NCI-H2171 treated with DMSO at 0.1 percent for 48 hours (cell line): ENCODE measurements at places on chromosomes 6 and 20.

GRCh38 chr6:153485072-153485471, 354.0 kb upstream of the RGS17 start:
- DNase-seq = no peak

- DNase-seq = no peak
Measured at GRCh38 chr6:41668968-41669367, 30.7 kb downstream of the MDFI start.

DNA sequence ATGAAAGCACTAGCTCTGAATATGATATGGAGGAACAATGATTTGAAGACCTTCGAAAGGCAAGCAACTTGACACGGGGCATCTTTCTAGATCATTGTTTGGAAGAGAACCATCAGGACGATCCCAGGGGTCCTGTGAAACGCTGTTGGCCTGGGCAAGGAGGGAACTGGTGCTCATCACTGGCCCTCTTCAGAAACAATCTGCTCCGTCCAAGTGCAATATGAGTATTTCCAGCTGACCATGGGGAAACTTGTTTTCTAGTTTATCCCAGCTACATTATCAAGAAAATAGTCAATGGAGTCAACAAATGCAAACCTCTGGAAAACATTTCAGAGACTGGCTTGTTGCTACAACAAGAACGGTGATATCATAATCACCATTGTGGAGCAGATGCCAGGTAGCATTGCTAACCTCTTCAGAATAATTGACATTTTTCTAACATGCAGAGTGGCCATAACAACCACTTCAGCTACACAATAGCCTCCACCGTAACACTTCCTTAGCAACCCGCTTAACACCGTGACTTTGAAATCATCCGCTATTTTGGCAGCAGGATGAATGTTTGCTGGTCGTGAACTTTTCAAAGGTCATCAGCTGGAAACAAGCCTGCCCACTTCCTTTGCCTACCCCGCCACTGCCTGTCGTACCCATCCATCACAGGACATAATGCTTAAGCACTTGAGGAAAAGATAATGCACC, 112.0 kb upstream of the PDE10A start:
- DNase-seq = no peak

DNA sequence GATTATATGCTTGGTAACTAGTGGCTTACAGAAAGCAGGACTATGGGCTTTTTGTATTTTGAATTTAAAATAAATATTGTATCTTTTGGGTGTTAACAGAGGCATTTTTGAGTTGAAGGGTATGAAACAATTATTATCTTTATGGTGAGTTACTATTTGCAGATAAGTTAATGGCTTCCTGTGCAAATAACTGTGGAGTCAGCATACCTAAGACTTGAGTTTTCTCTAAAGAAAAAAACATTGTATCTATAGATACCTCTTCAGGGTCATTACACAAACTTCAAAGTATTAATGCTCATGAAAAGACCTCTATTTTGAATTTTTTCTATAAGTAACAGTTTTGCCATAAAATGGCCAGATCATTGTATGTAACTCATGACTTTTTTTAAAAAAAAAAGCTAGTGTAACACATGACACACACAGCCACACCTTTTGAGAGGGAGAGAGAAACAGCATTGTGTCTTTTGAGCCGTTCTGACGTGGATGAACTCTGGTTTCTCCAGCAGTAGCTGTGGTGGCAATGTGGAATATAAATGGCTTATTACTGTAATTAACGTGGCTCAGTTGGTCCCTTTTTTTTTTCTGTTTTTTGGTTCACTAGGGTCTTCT, 36.3 kb downstream of the PLEKHG1 start:
- DNase-seq = no peak

DNA sequence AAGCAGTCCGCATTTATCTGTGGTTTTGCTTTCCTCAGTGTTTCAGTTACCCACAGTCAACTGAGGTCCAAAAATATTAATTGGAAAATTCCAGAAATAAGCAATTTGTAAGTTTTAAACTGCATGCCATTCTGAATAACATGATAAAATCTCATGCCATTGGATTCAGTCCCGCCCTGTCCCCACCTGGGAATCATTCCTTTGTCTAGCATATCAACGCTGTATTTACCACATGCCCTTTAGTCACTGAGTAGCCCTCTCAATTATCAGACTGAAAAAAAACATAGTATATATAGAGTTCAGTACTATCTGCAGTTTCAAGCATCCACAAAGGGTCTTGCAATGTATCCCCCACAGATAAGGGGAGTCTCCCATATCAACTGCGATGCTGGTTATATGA, 17.1 kb downstream of the RANBP9 start:
- no peak for DNase-seq

GRCh38 chr6:30810813-30811339, 66.5 kb upstream of the IER3 start:
- DNase-seq = no peak

DNA sequence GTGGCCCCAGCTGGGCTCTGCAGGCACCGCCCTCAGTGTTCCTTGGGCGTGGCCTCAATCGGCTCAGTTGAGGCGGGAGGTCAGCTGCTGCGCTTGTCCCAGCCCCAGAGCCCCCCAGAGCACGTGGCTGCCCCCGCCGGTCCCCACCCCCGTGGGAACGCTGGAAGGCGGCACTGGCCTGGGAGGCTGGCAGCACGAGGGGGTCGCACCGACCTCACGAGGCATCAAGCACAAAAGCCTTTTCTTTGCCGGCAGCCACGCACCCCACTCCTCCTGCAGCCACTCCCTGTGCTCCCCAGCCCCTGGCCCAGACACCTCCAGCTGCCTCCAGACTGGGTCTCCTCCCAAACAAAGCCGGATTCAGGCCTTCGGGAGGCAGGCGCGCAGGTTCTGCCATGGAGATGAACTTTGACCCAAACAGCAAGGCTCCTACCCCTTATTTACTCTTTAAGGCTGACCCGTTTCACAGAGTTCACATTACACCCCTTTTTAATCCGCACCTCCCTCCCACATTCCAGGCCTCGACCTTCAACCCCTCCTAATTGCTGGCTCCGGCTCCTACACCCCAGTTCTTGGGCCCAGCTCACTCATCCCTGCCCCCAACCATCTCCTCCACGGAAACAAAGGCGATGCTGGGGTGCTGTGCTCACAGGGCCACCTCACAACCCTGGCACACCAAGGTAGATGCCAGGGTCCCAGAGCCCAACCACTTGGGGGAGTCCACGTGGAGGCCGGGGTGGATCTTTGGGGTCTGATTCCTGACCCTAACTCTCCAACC, 111.7 kb downstream of the NOL4L start:
- no peak for DNase-seq

GRCh38 chr6:12126051-12126450, 113.9 kb downstream of the HIVEP1 start:
- DNase-seq = no peak

DNA sequence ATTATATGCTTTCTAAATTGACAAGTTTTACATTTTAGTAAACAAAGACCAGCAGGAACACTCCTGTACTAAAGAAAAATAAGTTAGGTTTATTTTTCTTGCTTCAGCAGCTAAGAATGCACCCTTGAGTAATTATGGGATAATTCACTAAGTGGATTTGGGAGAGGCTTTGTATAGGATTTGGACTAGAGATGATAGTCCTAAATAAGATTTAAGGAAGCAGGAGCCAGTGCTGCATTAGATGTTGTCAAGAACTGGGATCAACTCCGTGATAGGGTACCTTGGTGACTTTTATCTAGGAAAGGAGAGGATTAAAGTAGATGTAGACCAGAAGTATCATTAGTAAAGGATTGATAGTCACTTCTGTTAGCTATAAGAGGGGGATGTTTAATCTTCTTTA, 4.1 kb upstream of the C6orf141 start:
- DNase-seq = no peak

GRCh38 chr20:42485556-42485955, 704.1 kb downstream of the PTPRT start:
- DNase-seq = no peak

GRCh38 chr6:152341596-152341995, 295.6 kb downstream of the SYNE1 start:
- DNase-seq = no peak

GRCh38 chr20:62156592-62157386, 13.2 kb downstream of the SS18L1 start:
- peak; percentile 31 for DNase-seq

DNA sequence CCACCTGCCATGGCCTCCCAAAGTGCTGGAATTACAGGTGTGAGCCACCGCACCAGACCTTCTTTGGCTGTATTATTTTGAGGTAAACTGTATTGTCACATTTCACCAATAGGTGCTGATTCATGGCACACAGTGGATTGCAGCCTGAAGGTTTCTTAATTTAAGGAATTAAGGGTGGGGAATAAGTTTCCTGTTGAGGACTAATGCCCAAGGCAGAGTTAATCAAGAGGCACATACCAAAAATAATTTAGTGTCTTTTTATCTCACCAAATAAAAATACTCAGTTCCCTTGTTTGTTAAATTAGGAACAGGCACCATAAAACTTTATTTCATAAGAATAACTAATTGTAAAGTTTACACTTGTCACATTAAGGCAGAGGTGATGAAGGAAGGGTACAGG, 103.7 kb downstream of the SLX4IP start:
- no peak for DNase-seq

DNA sequence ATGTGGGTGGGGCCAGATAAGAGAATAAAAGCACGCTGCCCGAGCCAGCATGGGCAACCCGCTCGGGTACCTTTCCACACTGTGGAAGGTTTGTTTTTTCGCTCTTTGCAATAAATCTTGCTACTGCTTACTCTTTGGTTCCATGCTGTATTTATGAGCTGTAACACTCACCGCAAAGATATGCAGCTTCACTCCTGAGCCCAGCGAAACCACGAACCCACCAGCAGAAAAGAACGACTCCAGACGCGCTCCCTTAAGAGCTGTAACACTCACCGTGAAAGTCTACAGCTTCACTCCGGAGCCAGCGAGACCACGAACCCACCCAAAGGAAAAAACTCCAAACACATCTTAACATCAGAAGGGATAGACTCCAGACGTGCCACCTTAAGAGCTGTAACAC, 76.7 kb downstream of the TFAP2A start:
- DNase-seq = no peak

- DNase-seq = no peak
Measured at GRCh38 chr20:64115171-64115911, 8.0 kb upstream of the NPBWR2 start.

- DNase-seq = no peak
Measured at GRCh38 chr20:51727872-51728271, 40.3 kb downstream of the ATP9A start.

GRCh38 chr6:36547646-36548400, 544 bp upstream of the STK38 start:
- DNase-seq = no peak

GRCh38 chr6:3147914-3148757, 9.2 kb downstream of the TUBB2A start:
- no peak for DNase-seq

- no peak for DNase-seq
Measured at GRCh38 chr6:28125401-28125800, 992 bp downstream of the ZSCAN16 start.

- no peak for DNase-seq
Measured at GRCh38 chr6:65055545-65055944, 651.5 kb downstream of the EYS start.

DNA sequence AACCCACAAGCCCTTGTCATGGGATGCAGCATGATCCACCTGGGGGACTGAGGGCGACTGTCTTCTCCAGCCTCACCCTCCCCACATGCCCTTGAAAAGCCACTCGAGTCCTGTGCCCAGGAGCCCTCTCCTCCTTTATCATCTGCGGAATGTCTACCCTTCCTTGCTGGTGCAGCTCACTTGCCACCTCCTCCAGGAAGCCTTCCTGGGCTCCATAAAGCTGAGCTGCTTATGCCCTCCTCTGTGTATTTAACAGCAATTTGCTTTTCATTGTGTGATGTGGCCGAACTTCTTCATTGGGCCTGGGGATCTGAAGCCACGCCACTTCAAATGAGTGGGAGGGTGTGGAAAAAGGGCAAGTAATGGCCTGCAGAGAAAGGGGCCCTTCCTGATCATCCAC, 17.8 kb upstream of the RBPJL start:
- DNase-seq = no peak

DNA sequence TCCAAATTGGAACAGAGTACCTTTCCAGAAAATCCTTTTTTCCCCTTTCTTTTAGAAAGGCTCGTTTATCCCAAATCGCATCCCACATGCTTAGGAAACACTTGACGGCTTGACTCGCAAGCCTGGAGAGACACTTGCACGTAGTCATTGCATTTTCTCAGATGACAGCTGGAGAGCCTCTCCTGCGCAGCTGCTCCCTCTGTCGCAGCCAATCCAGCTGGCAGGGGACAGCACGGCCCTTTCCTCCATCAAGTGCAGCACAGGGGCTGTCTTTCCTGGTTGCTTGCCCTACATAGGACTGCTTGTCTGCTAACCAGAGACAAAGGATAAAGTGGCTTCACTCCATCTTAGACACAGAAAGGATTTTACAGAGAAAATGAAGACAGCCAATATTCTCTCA, 77.6 kb upstream of the RGS17 start:
- peak; percentile 90 for DNase-seq

- DNase-seq = peak; percentile 34
Measured at GRCh38 chr6:85576476-85576875, 17.2 kb downstream of the SNX14 start.

DNA sequence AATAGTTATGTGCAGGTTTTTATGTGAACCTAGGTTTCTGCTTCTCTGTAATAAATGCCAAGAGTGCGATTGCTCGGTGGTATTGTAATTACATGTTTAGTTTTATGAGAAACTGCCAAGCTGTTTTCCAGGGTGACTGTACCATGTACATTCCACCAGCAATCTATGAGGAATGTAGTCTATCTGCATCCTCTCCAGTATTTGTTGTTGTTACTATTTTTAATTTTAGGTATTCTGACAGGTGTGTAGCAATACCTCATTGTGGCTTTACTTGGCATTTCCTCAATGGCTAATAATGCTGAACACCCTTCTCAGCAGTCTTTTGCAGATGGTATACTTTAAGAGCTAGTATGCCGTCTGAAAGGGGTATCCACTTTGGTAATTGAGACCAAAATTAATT, 142.1 kb downstream of the BMP2 start:
- no peak for DNase-seq

DNA sequence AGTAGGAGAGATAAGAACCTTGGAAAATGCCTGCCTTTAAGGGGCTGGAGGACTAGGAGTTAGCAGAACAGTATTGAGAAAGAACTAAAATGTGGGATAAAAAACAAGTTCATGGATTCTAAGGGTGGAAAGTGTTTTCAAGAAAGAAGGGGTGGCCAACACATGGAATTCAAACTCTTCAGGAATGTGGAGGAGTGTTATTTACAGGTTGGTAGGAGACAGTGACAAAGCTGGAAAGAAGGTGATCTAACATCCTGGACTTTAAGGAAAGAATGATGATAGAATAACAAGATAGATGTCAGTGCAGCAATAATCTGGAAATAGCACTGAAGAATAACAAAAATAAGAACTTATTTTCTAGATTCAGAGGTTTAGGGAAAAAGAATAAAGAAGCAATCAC, 54.0 kb upstream of the TNFRSF21 start:
- no peak for DNase-seq

- no peak for DNase-seq
Measured at GRCh38 chr6:108635505-108636226, 74.9 kb downstream of the FOXO3 start.

GRCh38 chr6:156676721-156677120, 100.5 kb upstream of the ARID1B start:
- no peak for DNase-seq
